ENCODE measurements at places on chromosomes 1 and 21.

DNA sequence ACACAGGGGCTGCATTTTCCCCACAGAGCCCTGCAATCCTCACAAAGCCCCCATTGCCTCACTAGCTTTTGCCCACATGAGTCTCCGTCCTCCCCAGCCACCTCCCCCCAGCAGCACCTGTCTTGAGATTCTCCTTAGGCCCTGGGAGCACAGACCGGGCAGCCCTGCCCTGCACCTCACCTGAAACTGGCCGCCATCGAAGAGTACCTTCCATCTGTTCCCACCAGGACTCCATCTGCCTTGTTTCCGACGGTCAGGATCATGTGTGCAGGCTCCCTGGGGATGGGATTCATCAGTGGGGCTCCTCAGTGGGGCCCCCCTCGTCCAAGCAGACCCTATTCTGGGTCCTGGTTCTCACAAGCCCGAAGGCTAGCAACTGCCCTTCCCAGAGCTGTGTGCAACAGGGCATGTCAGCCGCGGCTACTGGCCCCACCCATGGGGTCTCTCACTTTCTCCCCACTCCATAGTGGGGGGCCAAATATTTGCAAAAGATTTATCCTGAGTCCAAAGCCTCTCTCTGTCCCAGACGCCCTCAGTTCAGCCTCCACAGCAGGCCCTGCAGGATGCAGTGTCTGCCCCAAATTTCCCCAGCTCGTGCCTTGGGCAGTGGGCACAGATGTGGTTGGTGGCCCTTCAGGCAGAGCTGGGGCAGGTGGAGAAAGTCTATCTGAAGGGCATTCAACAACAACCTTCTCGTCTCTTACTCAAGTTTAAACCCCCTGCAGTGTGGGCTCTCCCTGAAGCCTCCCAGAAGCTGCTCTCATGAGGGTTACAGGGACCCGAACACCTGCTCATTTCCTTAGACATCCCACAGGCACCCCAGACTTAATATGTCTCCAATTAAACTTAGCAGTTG is 4.8 kb downstream of the PDZK1IP1 start:
- no peak for DNase-seq

DNA sequence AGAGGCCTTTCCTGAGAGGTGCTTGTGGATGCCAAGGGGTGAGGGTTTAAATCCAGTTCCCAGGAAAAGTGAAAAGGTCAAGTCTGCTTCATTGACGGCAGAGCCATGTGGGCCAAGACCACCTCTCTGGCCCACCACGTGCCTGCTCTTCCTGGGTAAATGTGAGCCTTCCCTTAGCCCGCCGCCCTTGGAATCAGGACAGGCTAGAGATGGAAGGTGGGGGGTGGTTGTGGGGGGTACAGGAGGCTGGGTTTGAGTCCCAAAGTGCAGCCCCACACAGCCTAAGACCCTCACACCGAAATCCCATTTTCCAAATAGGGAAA is 104.4 kb downstream of the EPHB2 start:
- DNase-seq = no peak

- no peak for DNase-seq
Measured at GRCh38 chr1:169161496-169162194, 55.2 kb downstream of the ATP1B1 start.

- DNase-seq = peak; percentile 3
Measured at GRCh38 chr1:235888119-235888643, 21.5 kb upstream of the LYST start.

GRCh38 chr1:182682898-182683501 is 1.4 kb downstream of the RGS8 start:
- DNase-seq = no peak

GRCh38 chr1:97066860-97067259 is 345.3 kb downstream of the PTBP2 start:
- DNase-seq = no peak
